IMR-90 (cell line): ENCODE measurements at places on chromosomes 3 and 15. TPM values are rescaled to one million over a fixed set of nuclear protein-coding genes. Genes with fewer than 3 reads are reported as not detected.
A peak's percentile ranks its signal among the peaks of the same experiment; 100 is the strongest.

DNA sequence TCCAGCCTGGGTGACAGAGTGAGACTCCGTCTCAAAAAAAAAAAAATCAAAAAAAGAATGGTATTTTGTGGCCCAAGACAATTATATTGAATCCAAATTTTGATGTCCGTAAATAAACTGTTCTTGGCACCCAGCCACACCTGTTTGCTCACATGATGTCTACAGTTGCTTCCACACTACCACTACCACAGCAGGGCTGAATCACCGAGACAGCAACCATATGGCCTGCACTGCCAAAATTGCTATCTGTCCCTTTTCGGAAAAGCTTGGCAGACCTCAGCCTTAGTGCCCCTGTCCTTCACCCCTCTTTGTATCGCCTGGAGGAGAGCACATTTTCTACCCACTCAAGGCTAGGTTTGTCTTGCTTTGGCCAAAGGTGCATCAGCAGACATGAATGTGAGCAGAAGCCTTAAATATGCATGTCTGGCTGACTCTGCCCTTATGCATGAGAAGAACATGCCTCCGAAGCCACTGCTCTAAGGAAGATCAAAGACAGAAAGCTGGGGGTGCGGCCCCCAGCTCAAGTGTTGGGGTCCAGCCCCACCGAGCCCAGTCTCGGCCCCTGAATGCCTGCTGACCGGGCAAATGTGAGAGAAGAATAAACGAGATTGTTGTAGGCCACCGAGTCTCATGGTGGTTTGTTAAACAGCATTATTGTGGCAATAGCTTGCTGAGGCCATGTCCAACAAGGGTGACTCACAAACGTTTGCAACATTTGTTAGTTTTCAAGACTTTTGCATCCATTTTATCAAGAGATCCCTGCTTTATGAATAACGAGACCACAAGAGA lies 108.1 kb downstream of the TPRA1 start:
- DNase-seq = peak; percentile 6

DNA sequence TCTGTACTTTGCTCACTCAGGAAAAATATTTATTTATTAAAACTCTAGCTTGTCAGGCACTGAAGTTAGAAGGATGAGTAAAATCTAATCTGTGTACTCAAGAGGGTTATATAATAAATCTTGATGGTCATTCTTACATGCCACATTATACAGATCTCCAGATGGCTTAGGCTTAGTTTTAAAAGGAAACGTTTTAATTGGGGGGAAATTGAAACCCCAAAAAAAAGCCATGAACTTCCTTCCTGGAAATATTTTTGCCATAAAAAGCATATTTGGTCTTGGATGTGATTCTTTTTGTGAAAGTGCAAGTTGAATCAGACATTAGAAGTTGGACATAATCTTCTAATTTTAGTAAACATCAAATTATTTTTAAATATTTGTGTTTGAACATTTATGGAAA lies 6.0 kb downstream of the SENP8 start:
- DNase-seq = no peak

DNA sequence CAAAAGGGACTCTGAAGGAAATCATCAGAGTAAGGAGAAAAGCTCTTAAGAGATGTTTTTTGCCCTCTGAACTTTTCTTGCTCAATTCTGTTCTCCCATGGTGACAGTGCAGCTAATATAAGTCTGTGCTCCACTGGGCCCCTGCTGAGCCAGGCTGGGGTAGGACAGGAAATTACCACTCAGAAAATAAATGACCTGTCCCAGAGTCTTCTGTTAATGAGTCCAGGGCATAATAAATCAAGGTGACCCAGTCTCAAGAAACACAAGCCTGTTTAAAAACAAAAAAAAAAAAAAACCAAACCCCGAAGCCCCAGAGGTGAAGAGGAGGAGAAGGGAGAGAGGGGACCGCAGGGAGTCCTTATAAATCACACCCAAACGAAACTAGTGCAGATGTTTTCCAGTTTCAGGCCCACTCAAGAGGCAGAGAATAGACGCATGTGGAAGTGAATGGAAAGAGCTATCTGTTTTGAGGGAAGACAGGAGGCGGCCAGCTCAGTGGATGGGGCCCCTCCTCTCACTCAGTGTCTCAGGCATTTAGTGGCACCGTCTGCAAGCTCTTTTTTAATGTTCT lies 59.8 kb upstream of the BOC start:
- DNase-seq = no peak

GRCh38 chr3:133457465-133458067 lies 57.7 kb downstream of the BFSP2 start:
- no peak for DNase-seq

GRCh38 chr3:116077059-116077458 lies 368.2 kb downstream of the LSAMP start:
- DNase-seq = no peak

GRCh38 chr3:177813322-177813721 lies 616.0 kb upstream of the TBL1XR1 start:
- peak; percentile 42 for DNase-seq

DNA sequence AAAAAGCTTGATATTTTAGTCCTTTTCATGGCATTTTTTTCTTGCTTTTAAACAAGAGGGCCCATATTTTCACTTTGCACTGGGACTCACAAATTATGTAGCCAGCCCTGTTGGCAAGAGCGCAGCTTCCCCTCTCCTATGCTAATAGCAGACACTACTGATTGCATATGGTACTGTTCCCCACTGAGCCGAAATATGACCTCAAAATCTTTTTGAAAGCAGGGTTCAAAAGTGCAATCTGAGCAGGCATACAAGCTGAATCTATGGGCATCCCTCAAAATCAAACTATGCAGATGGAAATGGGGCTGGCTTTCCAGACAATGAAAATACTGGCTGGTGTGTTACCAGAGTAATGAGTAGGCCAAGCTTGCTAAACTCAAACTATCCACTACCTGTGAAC lies 225.2 kb upstream of the SETMAR start:
- no peak for DNase-seq

DNA sequence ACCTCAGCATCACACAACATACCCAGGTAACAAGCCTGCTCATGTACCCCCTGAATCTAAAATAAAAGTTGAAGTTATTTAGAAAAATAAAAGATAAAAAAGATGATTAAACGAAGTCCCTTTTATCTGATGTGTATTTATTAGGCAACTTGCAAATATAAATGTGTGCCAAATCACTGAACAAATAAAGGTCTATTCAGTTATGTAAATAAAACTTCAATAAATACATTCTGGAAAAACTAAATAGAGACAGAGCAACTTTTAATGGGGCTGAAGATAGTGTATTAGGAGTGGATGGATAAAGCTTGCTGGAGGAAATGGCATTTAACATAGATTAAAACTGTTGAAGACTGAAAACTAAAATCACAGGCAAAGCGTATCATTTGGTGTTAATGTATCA lies 678.0 kb upstream of the GRM7 start:
- no peak for DNase-seq

DNA sequence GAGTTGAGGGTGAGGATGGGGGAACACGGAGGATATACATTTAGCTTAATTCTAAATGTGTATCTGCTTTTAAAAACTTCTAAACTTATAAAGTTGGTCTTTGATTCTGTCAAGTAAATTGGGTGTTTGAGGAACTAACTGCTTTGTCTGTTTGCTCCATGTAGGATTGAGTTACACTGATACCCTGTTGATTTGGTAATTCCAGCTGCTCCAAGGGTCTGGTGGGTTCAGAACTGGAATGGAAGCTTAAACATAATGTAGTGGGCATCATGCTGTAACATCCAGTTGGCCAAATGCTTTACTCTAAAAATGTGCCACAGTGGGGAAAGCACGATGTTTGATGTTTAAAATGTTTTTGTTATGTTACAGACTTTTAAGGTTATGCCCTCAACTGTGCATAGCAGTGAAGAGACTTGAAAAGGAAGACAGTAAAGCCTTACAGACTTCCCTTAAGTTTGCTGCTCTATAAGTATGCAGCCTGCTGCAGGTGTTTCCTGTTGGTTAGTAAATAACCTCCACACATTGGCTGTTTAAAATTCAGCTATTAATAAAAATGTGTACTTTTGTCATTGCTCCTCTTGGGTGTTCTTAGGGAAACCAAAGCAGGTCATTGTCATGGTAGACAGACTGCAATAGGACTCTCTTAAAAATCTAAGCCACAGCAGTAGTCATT lies 5.9 kb upstream of the EDEM1 start:
- DNase-seq = no peak

DNA sequence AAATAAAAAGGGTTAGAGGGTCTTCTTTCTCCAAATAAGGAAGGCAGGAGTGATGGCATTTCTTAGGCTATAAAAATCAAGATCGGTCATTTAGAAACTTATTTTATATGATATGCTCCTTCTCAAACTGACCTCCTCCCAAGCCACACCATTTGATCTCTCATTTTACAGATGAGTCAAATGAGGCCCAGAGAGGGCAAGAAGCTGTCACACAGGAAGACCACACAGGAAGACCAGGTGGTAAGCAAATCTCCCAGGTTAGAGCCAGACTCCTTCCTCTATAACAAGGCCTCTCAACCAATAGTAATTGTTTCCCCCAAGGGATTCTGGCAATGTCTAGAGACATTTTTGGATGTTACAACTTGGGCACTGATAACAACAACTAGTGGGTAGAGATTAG lies 13.8 kb downstream of the TLE3 start:
- no peak for DNase-seq

GRCh38 chr15:61794881-61795280 lies 265.4 kb downstream of the VPS13C start:
- no peak for DNase-seq

GRCh38 chr15:41011055-41011815 lies 58.0 kb downstream of the CHAC1 start:
- DNase-seq = peak; percentile 58

- no peak for DNase-seq
Measured at GRCh38 chr3:101230618-101231017, 89.8 kb downstream of the IMPG2 start.

GRCh38 chr15:97966924-97967620 lies 6.6 kb downstream of the ARRDC4 start:
- no peak for DNase-seq

DNA sequence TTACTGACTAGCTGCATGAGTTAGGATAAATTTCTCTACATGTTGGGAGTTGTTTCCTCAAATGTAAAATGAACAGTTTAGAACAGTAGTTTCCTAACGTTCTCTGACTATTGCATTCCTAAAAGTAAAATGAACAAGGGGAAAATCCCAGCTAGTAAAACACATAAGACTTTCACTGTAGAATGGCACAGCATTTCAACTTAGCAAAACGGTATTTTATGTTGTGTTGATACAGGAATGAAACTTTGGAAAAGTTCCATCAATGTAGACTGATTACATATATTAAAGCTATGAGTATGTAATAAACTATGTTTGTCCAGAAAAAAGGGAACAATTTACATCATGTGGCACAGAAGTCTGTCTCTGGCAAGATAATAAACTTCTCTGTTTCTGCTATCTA lies 297.4 kb upstream of the EPHA3 start:
- peak; percentile 35 for DNase-seq

DNA sequence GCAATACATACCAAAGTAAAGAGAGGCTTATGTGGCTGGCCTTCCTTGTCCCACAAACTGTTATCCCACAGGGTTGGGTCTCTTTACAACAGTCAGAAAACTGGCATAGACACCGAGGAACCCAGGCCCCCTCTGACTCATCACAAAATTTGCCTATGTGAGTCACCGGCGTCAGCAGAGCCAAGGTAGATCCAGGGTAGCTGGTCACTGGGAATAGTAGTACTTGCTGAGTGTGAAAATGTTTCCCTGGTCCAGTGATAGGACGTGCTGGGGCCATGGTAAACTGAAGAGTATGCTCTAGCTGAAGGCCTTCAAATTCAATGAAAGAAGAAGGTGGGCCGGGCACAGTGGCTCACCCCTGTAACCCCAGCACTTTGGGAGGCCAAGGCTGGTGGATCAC lies 27.1 kb upstream of the SKIL start:
- DNase-seq = peak; percentile 46

DNA sequence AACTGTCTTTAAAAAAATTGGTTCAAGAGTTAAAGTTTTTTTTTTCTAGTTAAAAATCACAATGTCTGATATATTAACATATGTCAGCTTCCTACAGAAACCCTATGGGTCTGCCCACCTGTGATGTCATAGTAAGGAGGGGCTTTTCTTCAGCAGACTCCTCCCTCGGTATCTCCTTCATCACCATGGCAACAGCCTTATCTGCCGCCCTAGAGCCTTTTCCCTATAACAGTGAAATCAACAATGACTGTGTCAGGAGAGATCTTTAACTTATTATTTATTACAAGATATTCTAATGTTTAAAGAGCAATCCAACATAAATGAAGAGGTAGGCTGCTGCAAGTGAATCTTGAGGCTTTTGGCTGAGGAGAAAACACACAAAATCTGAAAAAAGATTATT lies 138.7 kb downstream of the PEX5L start:
- peak; percentile 55 for DNase-seq

DNA sequence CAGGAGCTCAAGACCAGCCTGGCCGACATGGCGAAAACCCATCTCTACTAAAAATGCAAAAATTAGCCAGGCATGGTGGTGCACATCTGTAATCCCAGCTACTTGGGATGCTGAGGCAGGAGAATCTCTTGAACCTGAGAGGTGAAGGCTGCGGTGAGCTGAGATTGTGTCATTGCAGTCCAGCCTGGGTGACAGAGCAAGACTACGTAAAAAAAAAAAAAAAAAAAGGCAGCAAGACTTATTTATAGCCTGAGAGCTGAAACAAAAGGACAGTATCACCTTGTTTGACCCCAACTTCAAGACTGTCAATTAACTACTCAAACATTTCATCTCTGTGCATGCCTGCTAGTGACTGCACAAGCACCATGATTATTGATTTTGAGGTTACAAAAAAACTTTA lies 478.9 kb upstream of the GBE1 start:
- DNase-seq = no peak

DNA sequence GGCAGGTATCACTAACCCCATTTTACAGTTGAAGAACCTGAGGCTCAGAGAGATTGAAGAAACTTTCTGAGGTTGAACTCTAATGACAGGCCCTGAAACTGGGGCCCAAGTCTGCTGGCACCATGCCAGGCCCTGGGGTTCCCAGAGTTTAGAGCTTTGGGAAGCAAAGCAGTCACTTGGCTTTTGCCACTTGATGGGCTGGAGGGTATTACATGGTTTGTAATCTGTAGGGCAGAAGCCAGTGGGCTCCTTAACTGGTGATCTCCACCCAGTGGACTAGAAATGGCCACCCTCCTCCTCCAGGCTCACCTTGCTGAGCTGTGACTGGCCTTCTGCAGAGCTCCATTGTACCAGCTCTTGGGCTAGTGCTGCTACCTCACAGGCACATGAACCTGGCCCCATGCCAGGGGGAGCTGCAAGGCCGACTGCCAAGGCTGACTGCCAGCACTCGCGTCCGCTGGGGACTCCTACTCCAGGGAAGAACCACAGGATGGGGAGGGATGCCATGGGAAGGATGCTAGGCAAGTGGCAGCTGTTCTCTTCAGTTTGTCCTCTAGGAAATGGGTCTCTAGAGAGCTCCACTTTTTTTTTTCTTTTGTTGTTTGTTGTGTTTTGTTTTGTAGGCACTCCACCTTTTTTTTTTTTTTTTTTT lies 104.8 kb downstream of the ETFA start:
- DNase-seq = peak; percentile 31

GRCh38 chr15:80788536-80788935 lies 9.4 kb downstream of the CEMIP start:
- DNase-seq = peak; percentile 92

- peak; percentile 9 for DNase-seq
Measured at GRCh38 chr15:88487796-88488523, 20.5 kb downstream of the MRPS11 start.

DUOX2 gene
- total RNA-seq = not detected in 2 replicates

ADAMTS17 gene
- 0.28 TPM in 1 of 2 replicates, not detected in the other for total RNA-seq

NTRK3 gene
- total RNA-seq = under 0.01 TPM in 2 replicates

LIPC gene
- under 0.01 TPM in 1 of 2 replicates, not detected in the other for total RNA-seq

PARP6 gene
- 10.0 and 13.4 TPM in 2 replicates for total RNA-seq

GOLGA6D gene
- total RNA-seq = not detected in 2 replicates

TRPM1 gene
- total RNA-seq = 0.28 TPM in 1 of 2 replicates, not detected in the other

SNRPN gene
- total RNA-seq = 167 and 185 TPM in 2 replicates

EFCC1 gene
- total RNA-seq = not detected in 2 replicates

SLCO2A1 gene
- total RNA-seq = under 0.01 TPM in 2 replicates

SEMA5B gene
- not detected in 2 replicates for total RNA-seq
